ENCODE measurements at places on chromosomes 12 and 14.

- no peak for DNase-seq
Observed at GRCh38 chr12:113900716-113901115, 65.4 kb downstream of the RBM19 start.

DNA sequence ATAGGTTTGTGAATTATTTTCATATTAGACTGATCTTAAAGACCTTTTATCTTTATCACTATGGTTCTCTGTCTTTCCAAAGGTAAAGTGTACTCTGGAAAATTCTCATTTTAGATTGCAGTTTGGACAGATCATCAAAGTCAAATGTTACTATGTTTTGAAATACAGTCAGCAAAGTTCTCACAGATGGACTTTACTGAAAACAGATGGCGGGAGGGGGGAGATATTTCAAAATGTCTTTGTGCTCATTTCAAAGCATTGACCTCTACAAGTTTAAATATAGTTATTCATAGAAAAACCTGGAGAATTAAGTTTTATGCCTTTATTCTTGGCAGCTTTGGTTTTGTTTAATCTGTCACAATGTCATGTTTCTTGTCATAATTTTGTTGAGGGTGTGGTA lies 51.8 kb upstream of the LRTM2 start:
- DNase-seq: no peak

GRCh38 chr12:112927925-112928324 lies 10.3 kb upstream of the OAS3 start:
- no peak for DNase-seq

GRCh38 chr12:3040663-3041544 lies 36.3 kb upstream of the TSPAN9 start:
- no peak for DNase-seq

GRCh38 chr12:32116897-32117296 lies 10.2 kb downstream of the BICD1 start:
- no peak for DNase-seq

DNA sequence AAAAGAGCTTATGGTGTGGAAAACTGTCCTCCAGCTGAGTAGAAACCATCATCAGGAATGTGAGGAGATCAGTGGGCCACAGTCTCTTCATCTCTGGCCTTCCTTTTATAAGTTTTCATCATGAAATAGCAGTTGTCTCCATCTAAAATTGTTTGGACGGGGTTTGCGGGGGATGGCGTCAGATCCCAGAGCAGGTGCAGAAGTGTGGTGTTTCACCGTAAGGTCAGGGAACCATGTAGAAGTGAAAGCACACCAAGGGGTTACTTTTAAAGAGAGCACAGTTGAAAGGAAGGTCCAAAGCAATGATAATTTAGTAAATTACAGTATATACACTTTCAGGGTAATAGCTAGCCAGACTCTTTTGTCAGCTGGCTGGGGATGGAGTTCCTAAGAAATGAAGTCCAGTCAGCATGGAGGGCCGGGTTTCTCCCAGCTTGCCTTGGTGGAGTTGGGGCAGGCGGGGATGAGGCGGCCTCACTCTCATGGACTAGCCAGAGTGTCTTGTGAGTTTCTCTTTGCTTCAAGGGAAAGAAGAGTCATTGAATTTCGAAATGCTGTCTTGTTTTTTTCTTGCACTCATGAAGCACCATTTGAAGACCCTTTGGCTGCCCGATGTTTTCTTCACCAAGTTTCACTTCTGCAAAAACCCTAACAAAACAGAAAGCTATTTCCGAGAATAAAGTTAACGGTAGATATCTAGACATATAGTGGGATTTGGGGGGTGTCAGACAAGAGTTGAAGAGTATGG lies 100.6 kb downstream of the ETV6 start:
- no peak for DNase-seq

DNA sequence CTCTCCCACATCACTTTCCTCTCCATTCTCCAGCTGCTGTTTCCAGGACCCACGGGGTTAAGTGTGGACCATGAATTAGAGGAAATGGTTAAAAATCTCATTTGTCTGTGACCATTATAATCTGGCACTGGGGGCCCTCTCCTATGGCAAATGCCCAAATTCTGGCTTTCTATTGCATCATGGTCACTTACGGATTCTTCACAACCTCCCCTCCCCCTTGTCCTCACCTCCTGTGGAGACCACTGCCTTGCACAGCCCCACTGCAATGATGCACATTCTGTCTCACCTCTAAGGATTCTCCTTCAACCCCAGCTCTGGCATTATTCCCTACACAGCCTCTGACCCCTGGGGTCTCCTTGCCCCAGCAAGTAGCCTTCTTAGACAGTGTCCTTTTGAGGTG lies 18.9 kb downstream of the BCAT1 start:
- DNase-seq: no peak

DNA sequence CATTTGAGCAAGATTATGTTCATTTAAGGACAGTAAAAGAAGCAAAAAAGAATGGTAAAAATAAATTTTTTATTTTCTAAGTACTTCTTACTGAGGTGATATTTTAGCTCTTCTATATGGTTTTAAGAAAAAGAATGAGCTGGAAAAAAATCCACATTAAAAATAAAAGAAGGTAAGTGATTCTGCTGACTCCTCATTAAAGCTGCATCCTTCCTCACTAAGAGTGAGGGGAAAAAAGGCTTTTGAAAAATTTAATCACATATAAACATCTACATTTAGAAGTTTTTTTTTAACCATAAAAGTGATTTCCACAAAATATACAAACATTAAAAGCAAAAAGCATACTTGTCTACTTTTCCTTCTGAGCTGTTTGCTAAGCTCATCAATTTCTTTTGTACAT lies 28.3 kb upstream of the FBLN5 start:
- no peak for DNase-seq

GRCh38 chr12:101491329-101491728 lies 16.2 kb downstream of the SPIC start:
- DNase-seq: no peak

DNA sequence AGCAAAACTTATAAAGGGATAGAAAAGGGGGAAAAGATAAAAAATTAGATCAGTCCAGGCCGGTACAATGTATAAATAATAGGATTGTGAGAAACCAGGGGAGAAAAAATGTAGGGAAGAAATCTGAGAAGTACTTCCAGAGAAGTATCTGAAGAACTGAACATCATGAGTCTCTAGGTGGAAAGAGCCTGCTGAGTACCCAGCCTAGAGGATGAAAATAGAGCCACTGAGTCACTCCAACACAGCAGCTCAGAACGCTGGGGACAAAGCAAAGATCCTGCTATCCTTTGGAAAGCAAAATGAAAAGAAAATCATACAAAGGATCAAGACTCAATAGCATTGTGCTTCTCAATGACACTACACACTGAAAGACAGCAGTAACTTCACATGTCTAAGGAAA lies 138.0 kb downstream of the ANO6 start:
- no peak for DNase-seq

DNA sequence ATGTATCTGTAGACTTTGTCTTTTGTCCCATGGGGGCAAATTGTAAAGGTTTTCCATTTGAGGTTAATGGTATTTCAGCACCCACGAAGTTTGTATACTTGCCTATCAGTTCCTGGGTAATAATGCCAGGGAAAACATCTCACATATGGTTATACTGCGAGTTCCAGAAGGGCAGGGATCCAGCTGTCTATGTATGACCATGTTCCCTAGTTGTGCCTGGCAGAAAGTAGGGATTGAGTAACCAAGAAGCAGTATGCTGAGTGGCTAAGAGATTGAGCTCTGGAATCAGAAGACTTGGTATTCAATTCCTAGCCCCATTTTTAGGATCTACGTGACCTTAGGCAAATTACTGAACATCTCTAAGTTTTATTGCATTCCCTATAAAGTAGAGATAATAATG lies 173.2 kb upstream of the PWP1 start:
- no peak for DNase-seq

All from activated naive CD8-positive, alpha-beta T cell treated with anti-CD3 and anti-CD28 coated beads, Interleukin-2, amount 50 U/mL, for 16 hours (primary cell).